M059J (cell line): ENCODE measurements at places on chromosomes 3 and 15.

- DNase-seq: peak; percentile 68
These were observed 4.0 kb downstream of the TM4SF1 start for GRCh38 chr3:149373235-149374125.

DNA sequence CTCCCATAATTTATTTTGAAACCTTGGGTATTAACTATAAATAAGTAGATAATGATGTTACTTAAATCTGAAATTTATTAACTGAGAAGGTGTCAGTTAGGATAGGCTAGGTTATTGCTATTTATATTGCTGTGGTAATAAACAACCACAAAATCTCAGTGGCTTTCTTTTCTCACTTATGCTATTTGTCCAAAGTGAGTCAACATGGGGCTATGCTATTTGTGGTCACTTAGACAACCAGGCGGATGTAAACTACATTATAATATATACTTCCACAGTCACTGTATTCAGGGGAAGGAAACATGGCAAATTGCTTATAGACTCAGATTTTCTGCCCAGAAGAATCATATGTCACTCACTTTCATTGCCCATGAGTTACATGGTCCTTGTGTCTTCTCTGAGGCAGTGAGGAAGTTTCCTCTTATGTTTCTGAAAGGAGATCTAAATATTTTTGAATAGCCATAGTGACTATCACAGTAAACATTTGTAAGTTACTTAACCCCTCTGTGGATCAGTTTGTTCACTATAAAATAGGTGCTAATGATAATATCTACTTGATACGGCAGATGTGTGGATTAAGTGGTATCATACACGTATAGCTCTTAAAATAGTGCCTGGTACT, 19.8 kb downstream of the HMG20A start:
- DNase-seq: peak; percentile 77

GRCh38 chr3:78794431-78794830, 973.4 kb downstream of the ROBO1 start:
- DNase-seq: no peak

- peak; percentile 67 for DNase-seq
These were observed 107.7 kb downstream of the THRB start for GRCh38 chr3:24387000-24387399.

- DNase-seq: no peak
These were observed 412 bp downstream of the CHDH start for GRCh38 chr3:53845881-53846133.

- no peak for DNase-seq
These were observed 190.7 kb upstream of the NDN start for GRCh38 chr15:23877502-23878412.

GRCh38 chr15:79041601-79042168, 48.9 kb downstream of the RASGRF1 start:
- DNase-seq: no peak

DNA sequence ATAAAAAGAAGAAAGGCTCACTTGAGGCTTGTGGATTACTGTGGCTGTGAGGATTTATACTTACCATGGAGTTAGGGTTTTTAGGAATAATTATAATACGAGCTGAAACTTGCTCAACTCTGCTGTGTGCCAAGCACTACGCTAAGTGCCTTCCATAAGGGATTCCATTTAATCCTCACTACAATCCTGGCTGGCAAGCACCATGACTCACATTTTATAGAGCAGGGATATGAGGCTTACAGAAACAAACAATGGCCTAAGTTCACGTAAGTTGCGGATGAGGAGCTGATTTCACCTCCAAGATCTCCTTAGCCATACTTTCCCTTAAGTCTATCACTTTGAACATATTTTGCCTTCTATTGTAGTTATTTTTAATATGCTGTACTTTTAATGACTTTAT, 43.9 kb upstream of the ARL8B start:
- peak; percentile 76 for DNase-seq

- peak; percentile 67 for DNase-seq
These were observed 461 bp downstream of the XRN1 start for GRCh38 chr3:142447301-142447851.

GRCh38 chr15:63805993-63806980, 27.5 kb downstream of the HERC1 start:
- no peak for DNase-seq

DNA sequence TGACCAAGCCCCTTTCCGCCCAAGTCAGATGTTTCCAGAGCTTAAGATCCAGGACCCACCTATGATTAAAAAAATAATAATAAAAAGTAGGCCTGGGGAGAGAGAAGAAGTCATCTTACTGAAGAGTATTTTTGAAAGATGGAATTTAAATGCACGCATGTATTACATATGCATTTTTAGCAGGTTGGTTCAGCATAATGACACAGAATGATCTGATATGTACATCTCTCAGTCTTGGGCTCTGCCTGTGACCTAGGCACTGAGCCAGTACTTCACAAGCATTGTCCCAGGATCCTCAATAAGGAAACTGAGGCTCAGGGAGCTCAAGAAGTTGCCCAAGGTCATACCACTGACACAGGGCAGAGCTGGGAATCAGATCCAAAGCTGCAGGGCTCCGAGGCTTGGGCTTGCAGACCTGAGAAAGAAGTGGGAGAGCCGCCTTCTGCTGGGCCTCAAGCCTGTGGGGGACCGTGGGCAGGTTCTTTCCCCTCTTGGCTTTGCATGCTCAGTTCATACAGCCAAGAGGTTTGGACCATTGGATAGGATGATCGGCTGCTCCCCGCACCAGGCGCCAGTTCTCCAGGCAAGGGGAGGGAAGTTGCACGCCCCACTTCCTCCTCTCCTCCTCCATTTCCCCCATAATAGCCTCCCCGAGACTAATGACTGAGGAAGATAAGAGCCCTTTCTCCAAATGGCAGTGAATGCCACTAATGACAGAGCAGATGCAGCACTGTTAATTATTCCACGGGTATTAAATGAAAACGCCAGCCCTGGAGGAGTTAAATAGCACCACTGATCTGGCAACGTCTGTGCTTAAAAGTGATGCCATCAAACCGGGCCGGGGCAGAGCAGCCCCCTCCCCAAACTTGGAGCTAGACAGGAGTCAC, 6.9 kb downstream of the SLC6A1 start:
- no peak for DNase-seq

DNA sequence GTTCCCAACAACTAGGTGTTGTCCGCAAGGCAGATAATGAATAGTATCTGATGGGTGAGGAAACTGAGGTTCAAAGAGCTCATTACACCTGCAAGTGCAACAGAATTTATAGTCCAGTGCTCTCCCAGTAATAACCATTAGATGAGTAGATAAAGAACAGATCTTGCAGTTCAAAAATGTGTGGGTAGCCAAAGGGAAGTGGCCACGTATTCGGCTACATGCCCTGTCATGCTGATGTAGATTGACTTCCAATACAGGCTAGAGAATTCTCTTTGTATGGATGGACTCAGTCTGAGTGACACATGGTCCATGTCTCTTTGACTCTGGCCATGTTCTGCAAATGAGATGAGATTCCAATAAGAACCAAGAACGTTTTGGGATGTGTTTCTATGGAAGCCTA, 187.9 kb upstream of the LPP start:
- DNase-seq: no peak

GRCh38 chr15:90902840-90903732, at the start of gene MAN2A2:
Gene MAN2A2, plus strand, starts transcription at chr15:90903302. Its CDS starts 906 bp downstream, at chr15:90904208.
- DNase-seq: peak; percentile 54

- no peak for DNase-seq
These were observed 6.6 kb upstream of the BLM start for GRCh38 chr15:90710436-90711027.

DNA sequence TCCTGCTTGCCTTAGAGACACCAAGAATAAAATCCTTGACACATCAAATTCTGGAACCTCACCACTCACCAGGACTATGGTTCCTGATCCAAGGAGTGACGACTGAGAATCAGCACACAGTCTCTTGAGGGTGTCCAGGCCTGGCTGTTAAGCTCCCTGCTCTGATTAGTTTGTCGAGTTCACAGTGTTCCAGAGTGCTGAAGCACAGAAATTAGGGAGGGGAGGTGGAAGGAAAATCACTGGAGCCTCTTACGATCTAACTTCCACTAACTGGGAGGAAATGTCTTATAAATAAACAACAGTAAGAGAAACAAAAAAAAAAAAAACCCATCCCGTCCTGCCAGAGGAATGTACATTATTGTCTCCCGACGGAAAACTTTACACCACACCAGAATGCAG, 330.2 kb downstream of the TIGIT start:
- DNase-seq: peak; percentile 84

DNA sequence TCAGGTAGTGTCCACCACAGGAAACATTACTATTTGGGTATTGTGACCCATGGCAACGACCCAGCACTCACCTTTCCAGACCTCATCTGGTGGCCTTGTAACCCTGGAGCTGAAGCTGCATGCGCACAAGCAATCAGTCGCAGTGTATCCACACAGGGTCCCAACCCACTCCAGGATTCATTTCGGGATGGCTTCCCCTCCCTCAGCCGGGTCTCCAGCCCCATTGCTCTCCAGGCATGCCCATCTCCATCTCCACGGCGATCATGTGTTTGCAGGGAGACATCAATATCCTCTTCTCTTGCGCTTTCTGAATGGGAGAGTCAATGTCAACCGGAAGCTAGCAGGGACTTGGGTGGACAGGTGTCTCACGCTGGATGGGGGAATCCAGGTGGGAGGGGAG, 35.2 kb downstream of the GOLGA6L2 start:
- DNase-seq: no peak

- no peak for DNase-seq
These were observed 178.5 kb downstream of the SMAD6 start for GRCh38 chr15:66880380-66881155.

DNA sequence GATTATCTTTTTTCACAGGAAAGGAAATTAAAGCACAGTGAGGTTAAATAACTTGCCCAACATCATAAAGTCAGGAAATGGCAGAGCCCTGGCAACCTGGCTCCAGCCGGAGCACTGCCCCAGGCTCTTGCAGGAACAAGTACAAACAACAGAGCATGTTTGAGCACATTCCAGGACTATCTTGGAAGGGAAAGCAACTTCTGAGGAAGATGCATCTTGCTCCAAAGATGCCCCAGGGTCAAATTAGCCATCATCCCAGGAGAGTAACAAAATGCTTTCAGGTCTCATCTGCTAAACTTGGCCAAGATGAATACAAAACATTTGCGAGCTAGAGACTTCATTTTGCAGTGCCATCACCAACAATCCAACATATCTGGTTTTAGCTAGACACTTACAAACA, 162.4 kb upstream of the LRRN1 start:
- DNase-seq: peak; percentile 17

DNA sequence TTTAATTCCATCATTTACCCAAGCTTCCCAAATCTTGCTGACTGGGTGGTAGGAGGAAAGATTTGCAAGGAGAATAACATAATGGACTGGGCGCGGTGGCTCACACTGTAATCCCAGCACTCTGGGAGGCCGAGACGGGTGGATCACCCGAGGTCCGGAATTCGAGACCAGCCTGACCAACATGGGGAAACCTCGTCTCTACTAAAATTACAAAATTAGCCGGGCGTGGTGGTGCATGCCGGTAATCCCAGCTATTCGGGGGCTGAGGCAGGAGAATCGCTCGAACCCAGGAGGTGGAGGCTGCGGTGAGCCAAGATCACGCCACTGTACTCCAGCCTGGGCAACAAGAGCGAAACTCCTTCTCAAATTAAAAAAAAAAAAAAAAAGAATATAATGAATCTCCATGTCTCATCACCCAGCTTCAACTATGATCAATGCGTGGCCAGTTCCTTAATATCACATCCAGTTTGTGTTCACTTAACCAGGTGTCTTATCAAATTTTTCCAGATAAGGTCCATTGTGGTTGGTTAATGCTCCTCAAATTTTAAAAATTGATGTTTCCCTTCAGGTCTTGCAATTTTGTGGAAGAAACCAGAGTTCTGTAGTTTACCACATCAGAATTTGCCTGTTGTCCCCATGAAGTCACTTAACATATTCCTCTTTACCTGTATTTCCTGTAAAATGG, 1.3 kb upstream of the ABCF3 start:
- no peak for DNase-seq

DNA sequence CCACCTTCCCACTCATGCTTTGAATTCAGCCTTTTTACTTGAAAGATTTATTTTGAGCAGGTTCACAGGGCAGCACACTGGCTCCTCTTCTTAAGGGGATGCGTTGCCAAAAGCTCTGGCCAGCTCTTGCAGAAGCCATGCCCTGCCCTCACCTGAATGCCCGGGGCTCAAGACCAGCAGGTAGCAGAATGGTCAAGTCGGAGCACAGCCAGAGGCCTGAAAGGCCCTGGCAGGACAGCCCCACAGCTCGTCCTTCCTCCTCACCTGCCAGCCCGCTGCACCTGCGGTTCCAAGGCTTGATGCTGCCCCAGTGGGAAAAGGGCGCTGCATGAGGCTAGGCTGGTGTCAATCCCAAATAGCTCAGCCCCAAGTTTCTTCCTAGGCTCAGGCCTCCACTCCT, 13.1 kb downstream of the CA12 start:
- no peak for DNase-seq

GRCh38 chr3:172135820-172136219, 96.4 kb downstream of the FNDC3B start:
- peak; percentile 47 for DNase-seq

DNA sequence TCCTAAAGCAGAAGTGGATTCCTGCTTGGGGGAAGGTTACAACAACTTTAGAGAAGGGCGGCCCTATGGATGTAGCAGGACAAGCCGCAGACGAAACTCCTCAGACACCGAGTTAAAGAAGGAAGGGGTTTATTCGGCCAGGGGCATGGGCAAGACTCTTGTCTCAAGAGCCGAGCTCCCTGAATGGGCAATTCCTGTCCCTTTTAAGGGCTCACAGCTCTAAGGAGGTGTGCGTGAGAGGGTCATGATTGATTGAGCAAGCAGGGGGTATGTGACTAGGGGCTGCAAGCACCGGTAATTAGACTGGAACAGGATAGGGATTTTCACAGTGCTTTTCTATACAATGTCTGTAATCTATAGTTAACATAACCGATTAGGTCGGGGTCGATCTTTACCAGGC, 879 bp upstream of the PDHB start:
- no peak for DNase-seq

- no peak for DNase-seq
These were observed 19.3 kb upstream of the ETV5 start for GRCh38 chr3:186128158-186128557.

- DNase-seq: peak; percentile 67
These were observed 48.8 kb upstream of the HEG1 start for GRCh38 chr3:125104639-125105038.

DNA sequence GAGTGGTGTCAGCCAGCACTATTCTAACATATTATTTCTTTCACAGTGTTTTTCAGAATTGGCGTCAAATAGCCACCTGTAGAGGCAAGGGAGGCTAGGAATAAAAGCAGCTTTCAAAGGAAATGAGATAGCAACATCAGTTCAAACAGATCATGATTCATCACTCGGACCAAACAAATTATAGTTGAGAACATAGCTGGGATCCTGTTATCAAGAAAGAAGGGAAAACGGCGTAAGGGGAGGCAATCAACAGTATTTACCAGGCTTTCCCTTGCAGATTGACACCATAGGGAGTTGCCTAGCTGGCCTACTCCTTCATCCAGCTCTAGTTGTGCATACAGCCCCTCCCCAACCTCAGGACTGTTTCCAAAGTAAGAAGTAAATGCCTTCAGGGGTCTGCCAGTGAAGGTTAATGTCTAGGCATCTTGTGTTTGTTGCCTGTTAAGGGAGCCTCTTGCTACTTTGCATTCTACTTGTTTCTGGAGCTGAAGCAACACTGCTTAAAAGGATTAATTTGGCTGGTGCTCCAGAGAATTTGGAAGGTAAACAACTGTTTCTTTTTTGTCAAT, 286.5 kb downstream of the NSUN3 start:
- DNase-seq: no peak
